ENCODE measurements at places on chromosomes 13 and 19.
A peak's percentile ranks its signal among the peaks of the same experiment; 100 is the strongest.

DNA sequence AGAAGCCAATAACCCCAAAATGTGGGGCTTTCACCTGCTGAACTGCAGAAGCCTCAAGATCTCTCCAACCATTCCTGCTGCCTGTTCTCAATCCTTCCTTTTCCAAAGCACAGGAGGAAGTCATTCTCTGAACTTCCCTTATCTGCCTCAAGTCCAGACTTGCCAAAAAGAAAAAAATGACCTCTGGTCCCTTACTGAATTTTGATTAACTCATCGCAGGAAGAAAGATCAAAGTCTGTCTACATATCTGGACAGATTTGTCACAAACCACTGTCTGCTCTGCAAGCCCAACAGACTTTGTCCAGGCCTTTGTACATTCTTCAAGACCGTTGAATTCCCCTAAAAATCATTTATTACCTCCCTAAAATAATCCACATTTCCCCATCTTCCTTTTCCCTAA is 126.5 kb upstream of the NBEA start:
- no peak for DNase-seq

DNA sequence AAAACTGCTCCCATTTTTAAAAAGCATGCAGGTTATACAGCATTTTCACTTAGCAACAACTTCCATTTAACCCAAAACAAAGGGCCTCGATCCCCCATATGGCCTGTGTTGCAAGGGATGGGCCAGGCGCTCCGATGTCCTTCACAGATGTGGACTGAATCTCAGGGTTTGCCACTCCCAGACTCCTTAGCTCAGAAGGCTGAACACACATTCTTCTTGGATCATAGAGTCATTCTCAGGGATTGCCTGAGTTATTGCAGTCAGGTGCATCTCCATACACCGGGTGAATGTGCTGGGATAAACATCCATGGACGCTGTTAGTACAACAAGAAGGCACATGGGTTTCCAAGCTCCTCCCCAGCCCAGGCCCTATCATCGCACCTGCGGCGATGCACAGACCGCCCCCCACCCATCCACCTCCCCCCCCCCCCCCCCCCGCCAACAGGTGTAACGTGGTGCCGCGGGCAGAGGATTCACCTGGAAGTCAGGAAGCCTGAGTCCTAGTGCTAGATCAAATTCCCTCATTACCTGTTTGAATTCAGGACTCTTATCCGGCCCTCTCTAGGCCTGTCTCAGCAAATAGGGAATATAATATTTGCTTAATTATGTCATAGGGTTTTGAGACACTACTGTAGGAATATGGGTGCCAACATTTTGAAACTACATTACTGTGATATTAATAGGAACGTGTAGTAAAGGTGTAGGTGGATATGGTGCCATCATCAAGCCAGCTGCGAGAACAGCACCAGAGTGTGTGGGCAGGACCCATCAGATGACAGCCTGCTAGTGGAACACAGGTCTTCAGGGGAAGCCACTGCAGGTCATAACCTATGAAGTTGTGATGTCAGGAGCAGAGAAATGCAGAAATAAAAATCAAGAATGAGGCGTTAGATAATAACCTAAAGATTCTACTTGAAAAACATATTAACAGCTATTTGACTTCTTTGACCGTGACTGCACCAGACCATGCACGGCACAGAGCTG is 110.9 kb downstream of the SACS start:
- DNase-seq = no peak

- no peak for DNase-seq
Measured at GRCh38 chr13:110363010-110363409, 55.9 kb downstream of the COL4A2 start.

- no peak for DNase-seq
Measured at GRCh38 chr13:95362666-95363065, 61.4 kb upstream of the ABCC4 start.

GRCh38 chr13:59677966-59678814 is 485.5 kb downstream of the DIAPH3 start:
- no peak for DNase-seq

DNA sequence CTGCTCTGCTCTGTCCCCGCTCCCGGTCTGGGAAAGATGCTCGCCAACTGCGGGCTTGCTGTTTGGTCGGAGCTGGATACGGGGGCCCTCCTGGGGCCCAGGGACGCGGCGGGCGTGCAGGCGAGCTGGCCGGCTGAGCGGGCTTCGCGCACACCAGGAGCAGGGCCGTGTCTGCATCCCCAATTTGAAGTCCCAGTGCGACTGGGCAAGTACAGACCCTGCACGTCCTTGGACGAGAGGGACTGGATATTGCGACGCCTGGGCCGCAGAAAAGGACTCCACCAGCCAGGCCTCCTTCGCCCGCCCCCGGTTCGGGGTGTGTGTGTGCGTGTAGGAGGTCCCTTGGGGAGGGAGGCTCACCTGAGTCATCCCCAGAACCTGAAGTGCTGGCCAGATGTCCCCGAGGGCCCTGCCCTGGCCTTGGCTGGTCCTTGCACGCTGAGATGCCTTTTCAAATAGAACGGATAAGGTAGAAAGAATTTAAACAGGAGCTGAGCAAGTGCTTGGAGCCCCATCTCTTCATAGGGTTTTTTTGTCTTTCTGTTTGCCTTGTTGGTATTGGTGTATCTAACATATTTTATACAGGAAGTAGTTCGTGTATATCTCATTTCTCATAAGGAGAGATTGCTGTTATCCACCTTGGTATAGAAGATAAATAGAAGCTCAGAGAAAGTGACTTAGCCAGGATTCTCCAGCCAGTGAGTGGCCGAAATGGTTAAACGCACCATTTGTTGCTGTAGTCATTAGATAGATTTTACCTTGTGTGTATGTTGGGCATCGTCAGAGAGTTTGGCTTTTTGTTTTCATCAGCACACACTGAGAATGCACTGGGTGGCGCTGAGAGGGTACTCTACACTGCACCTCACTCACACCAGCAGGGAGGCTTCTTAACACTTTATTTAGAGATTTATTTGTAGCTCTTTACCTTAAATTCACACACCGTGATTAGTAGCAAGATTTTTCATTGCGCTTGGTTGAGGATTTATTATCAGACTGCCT is 1.1 kb downstream of the NAXD start:
- peak; percentile 55 for DNase-seq

DNA sequence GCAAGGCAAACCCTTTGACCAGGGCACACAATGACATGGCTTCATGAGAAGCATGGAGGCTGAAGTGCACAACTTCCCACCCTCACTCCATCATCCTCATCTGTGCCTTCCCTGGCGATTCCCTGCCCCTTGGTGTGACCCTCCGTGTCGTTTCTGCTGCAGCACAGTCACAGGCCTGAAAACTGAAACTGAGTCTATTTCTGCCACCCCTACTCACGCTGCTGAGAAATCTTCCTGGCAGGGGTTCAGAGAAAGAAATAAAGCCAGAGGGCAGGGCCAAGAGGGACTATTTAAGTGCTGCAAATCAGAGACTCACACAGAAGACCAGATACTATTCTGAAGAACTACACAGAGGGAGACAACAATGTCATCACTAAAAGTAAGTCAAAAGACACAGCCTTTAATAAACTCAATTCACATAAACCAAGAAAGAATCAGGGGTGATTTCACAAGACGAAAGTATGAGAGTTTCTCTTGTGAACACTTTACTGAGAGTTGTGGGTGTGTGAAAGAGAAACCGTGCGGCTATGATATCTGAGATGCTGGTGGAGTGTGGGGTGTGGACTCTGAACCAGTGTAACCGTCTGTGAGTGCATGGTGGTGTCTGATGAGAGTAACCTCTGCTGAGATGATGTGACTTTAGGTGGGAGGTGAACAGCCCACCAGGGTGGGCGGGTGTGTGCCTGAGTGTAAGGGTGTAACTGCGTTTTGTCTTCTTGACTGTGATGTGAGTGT is 23.5 kb downstream of the LGALS16 start:
- DNase-seq = peak; percentile 80

DNA sequence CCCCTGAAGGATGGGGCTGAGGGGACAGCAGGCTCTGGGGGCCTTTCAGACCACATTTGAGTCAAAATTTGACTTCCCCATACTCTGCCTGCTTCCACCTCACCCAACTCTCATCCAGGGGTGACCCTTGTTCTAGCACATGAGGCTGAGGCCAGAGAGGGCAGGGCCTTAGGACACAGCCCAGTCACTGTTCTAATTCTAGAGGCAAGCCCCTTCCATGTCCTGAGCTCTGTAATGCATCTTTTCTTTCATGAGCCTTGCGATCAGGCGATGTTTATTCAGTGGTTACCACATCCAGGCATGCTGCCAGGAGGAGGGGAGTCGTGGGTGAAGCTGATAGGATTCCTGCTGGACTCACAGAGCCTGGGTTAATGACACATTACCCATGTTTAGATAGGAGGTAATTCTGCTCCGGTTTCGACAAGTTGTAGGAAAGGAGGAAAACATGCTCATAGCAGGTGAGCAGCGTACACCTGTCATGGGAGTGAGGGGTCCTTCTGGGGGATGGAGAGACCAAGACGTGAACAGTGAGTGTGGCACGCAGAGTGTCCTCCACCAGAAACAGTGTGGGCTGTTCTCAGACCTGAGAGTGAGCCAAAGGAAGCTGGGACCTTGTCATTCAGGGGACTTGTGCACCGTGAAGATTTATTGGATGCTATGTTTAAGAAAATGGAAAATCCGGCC is 9.3 kb downstream of the RPS9 start:
- DNase-seq = no peak

- DNase-seq = no peak
Measured at GRCh38 chr13:37381502-37381901, 217.1 kb downstream of the POSTN start.

DNA sequence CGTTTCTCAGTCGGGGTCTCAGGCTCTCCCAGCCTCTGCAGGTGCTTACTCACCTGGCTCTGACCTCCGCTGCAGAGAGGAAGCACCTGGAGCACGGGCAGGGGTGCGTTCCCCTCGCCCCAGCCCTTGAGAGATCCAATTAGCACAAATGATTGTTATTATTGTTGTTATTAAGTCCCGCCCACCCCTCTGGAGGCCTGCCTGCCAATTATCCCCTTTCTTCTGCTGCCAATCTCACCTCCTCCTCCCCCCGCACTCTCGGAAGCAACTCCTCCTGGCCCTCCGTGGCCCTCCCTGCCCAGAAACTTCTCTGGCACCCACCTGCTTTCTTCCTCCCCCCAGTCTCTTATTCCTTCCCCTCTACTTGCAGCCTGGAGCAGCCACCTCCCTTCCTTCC is 8.8 kb downstream of the ZNF787 start:
- no peak for DNase-seq

DNA sequence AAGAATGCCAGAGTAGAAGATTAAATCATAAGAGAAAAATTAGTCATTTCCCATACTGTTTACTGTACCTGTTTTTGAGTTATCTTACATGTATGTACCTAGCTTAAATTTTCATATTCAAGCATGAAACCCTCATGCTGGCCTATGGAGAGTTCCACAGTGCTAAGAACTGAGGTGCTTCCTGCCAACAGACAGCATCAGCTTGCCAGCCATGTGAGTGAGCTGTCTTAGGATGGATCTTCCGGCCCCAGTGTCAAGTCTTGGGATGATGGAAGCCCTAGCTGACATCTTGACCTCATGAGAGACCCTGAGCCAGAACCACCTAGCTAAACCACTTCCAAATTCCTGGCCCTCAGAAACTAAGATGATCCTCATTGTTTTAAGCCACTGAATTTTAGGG is 90.1 kb downstream of the SERP2 start:
- no peak for DNase-seq

DNA sequence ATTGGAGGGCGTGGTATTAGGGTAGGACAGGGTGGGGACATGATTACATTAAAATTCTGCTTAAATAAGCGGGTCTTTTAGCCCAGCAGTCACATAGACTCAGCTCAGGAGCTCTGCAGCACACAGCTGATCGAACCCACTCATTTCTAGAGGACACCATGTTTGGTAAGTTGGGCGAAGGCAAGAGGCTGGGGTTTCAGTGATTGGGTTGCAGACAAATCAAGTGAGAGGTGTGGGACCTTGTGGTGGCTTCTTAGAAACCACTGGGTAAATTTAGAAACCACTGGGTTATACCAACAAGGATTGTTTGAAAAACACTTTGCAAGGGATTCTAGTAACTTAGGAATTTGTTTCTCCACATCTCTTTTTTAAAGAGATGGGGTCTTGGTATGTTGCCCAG is at the start of gene LEUTX:
LEUTX (plus strand) TSS at position 92 of the 400 bp plus-strand sequence; CDS start at position 159, 67 bp downstream.
- DNase-seq = peak; percentile 34

DNA sequence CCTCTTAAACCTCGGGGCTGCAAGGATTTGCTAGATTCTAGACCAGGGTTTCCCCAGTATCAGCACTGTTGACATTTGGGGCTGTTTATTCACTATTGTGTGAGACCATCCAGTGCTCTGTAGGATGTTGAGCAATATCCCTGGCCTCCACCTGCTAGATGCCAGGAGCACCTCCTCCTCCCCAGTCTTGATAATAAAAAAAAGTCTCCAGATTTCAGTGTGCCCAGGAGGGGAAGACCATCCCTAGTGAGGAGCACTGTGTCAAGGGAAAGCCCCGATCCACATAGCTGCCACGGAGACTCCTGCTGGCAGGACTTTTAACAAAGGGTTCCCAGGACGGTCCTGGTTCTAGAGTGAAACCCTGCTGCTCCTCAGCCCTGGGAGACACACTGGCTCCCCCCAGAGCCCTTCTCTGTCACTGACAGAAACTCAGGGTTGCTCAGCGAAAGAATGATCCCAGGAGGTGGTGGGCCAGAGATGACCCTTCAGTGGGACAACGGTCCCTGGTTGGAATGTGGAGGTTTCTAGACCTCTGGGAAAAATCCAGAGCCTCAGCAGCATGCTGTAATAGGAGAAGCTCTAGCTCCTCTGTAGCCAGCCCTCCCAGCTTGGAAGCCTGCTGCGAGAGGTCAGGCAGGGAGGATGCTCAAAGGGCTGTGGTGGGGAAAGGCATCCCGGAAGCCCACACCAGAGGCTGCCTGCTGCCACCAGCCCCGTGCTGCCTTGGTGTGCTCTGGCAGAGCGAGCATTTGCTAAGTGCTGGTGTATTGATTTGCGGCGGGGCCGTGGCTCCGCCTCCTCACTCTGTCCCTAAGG is 20.3 kb downstream of the LYL1 start:
- no peak for DNase-seq

- DNase-seq = peak; percentile 66
Measured at GRCh38 chr13:40026741-40027140, 371.3 kb downstream of the COG6 start.

GRCh38 chr13:113393563-113394338 is 29.8 kb upstream of the GRTP1 start:
- peak; percentile 85 for DNase-seq
